Body of pancreas (tissue), 4 donors: ENCODE measurements at places on chromosomes 2 and 18. TPM values are rescaled to one million over a fixed set of nuclear protein-coding genes. Genes with fewer than 3 reads are reported as not detected.

DNA sequence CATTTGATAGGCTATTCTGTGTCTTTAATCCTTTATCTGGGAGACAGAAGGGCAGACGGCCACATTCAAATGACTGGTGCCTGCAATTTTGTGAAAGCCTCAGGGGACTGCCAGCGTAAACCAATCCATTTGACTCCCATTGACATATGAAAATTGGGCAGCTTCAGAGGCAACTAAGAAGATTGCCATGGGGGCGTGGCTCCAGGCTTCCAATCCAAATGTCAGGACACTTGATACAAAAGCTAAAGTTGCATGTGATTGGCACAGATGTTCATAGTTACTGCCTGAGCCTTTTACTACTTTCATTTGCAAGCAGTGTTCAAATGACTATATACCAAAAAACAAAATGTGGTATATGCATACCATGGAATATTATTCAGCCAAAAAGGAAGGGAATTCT lies 42.0 kb downstream of the SPC25 start:
- DNase-seq = no peak
- H3K27me3 ChIP-seq = no peaks in the 10 kb centered on the region
- H3K4me1 ChIP-seq = peaks cover 16% of the 10 kb centered on the region

- H3K27me3 ChIP-seq = no peaks in the 10 kb centered on the region
- no peak overlapping the region for H3K4me3 ChIP-seq
- H3K4me1 ChIP-seq = no peaks in the 10 kb centered on the region
These were observed 27.5 kb downstream of the ZNF638 start for GRCh38 chr2:71358931-71359671.

- DNase-seq = no peak
- H3K27ac ChIP-seq = no peak overlapping the region
- no peak overlapping the region for H3K4me3 ChIP-seq
- no peaks in the 10 kb centered on the region for H3K4me1 ChIP-seq
These were observed 54.6 kb downstream of the ANKRD44 start for GRCh38 chr2:197256021-197256420.

GRCh38 chr2:238380336-238380735 lies 46.4 kb upstream of the ASB1 start:
- H3K4me1 ChIP-seq = peaks cover 26% of the 10 kb centered on the region
- DNase-seq = no peak
- H3K27me3 ChIP-seq = no peaks in the 10 kb centered on the region
- no peak overlapping the region for H3K4me3 ChIP-seq
- no peak overlapping the region for H3K27ac ChIP-seq
- H3K36me3 ChIP-seq = no peaks in the 10 kb centered on the region

- peaks cover 17% of the 10 kb centered on the region for H3K4me1 ChIP-seq
- no peaks in the 10 kb centered on the region for H3K36me3 ChIP-seq
These were observed 102.2 kb upstream of the XPO1 start for GRCh38 chr2:61640406-61640805.

UGT1A9 gene
- not detected for total RNA-seq

SLC23A3 gene
- 3.1 TPM for total RNA-seq

SERPINB12 gene
- total RNA-seq = not detected

RPRD1A gene
- total RNA-seq = 36.3 TPM
